Uterus (tissue), 4 donors: ENCODE measurements at places on chromosomes 1 and 21. TPM values are rescaled to one million over a fixed set of nuclear protein-coding genes. Genes with fewer than 3 reads are reported as not detected.

The CACNA1S gene
- not detected for total RNA-seq

The HCRTR1 gene
- total RNA-seq: not detected

The OLFML2B gene
- total RNA-seq: 8.5 TPM

The ZSCAN20 gene
- 2.4 TPM for total RNA-seq

The HSPA6 gene
- 0.77 TPM for total RNA-seq

The CD247 gene
- not detected for total RNA-seq

The HJV gene
- not detected for total RNA-seq

The OLIG2 gene
- not detected for total RNA-seq
